ENCODE measurements at places on chromosomes 13 and 19.

GRCh38 chr19:517721-518597 is 10.7 kb downstream of the TPGS1 start:
- no peak for DNase-seq

DNA sequence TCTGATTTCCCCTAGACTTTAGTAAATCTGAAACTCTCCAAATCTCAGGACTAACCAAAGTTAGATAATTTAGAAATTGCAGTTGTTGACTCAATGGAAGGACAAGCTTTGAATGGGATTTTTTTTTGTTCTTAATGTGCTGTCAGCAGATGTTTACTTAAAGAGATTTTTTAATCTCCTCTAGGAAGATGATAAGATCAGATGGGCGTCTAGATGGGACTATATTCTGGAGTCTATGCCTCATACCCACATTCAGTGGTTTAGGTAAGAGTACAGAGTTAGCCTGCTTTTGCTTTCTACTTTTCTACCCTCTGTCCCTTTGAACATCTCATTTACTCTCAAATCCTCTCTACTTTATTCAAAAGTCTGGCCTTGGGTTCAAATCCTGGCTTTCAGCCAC is 39.3 kb downstream of the TM9SF2 start:
- no peak for DNase-seq

DNA sequence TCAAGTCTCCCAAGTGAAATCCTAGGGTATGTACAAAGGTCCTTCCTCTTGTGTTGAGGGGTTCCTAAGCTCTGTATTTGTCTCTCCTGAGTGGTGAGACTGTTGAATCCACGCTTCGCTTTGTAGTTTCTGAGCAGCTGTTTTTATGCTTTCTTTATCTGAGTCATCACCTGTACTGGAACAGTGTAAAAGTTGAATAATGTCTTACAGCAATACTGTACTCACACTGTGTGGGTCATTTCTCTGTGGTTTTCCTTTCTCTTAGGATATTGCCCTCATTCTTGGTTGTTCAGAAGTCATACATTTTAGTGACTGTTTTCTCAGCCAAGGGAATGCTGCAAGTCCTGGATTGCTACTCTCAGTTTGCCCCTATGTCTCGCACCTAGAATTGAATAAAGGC is 1596.6 kb downstream of the SLITRK5 start:
- no peak for DNase-seq

DNA sequence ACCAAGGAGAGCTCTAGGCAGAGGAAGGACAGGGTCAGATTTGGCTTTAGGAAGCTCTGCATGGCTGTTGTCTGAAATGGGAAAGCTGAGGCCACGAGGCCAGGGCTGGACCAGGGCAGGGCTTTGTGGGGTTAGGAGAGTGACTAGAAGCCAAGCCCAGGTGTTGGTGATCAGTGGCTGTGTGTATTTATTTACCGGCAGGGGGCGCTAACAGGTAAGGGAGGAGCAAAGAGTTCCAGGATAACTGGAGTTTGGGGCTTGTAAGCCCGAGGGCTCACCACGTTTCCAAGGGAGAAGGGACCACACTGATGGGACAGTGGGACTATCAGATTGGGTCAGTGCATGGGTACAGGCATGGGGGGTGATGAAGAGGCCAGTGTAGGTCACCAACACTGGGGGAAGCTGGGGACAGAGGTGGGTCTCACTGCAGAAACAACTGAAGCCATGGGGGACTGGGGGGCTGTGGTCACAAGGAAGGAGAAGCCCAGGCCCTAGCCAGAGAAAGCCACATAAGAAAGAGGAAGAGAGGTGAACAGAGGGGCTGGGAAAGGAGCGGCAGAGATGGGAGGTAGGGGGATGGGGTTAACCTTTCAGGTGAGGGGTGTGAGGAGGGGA is 3.9 kb downstream of the TMEM147 start:
- DNase-seq = peak; percentile 49

- DNase-seq = no peak
Measured at GRCh38 chr13:95708811-95709500, 32.0 kb downstream of the DNAJC3 start.

DNA sequence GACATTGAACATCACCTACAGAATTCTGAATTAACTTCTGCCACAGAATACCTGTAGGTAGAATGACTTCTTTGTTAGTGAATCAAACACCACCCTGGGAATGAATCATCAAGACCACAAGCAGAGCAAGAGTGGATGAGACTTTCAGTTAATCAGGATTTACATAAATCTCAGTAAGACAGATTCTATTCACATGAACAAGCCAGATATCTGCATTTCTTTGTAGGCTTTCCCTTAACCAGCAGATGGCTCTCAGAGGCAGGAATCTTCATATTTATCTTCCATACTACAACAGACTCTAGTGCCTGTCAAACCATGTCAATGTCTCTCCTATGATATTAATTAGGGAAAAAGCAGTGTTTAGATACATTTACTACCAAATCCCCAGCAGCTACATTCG is 412.1 kb downstream of the KLF12 start:
- DNase-seq = no peak

GRCh38 chr19:50880241-50880640 is 7.0 kb downstream of the KLK2 start:
- no peak for DNase-seq

GRCh38 chr19:14476673-14477401 is 1.7 kb upstream of the PTGER1 start:
- no peak for DNase-seq

- no peak for DNase-seq
Measured at GRCh38 chr13:76882431-76882830, 3.8 kb downstream of the KCTD12 start.

DNA sequence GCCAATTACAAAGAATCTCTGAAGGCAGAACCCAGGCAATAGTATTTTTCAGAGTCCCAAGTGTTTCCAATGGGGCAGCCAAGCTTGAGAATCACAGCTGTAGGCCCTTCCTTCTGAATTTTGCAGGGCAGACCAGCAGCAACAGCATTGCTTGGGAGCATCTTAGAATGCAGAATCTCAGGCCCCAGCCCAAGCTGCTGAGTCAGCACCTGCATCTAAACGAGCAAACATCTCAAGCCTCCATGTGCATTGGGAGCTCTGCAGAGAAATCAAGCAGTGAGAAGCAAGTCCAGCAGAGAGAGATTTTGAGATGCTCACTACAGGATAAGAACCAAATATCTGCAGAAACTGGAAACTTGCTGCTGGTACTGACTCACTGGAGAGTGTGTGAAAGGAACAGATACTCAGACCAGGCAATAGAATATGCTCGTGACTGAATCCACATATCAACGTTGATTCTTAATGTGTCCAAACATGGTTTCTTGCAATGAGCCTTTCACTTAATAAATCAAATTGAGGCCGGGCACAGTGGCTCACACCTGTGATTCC is 81.5 kb upstream of the TNFSF11 start:
- no peak for DNase-seq

GRCh38 chr13:45339867-45340266 is 1.1 kb downstream of the TPT1 start:
- DNase-seq = no peak

GRCh38 chr19:2054763-2055162 is 3.7 kb upstream of the MKNK2 start:
- DNase-seq = no peak

DNA sequence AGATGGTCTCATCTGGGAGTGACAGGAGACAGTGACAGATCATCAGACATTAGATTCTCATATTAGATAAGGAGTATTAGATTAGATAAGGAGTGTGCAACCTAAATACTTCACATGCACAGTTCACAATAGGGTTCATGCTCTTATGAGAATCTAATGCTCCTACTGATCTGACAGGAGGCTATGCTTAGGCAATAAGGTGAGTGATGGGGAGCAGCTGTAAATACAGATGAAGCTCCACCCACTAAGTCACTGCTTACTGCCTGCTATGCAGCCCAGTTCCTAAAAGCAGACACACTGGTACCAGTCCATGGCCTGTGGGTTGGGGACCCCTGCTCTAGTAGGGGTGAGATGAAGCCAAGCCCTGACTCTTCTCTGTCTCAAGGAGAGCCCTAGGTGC is 10.0 kb upstream of the IGFL3 start:
- DNase-seq = no peak

DNA sequence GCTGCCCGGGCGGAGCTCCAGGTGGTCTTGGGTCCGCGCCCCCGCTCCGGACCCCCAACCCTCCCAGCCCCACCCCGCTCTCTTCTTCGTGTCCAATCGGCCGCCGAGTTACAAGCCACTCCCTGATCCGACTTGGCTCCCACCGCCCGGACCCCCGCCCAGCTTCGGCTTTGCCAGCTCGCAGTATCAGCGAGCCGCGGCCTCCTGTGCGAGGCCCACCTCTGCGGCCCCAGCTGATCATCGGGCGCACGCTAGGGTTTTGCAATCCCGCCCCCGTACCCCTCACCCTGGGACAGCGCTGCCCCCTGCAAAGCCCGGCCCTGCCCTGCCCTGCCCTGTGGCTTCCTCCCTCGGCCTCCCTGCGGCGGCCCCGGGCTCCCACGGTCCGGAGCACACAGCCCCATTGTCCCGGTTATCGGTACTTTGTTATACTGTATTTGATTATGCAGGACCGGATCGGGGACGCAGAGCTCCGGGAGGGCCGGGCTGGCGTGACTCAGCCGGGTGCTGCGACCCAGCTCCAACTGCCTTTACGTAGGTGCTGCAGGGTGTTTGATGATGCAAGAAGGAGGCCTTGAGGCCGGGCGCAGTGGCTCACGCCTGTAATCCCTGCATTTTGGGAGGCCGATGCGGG is 598 bp upstream of the LPAR2 start:
- peak; percentile 85 for DNase-seq

DNA sequence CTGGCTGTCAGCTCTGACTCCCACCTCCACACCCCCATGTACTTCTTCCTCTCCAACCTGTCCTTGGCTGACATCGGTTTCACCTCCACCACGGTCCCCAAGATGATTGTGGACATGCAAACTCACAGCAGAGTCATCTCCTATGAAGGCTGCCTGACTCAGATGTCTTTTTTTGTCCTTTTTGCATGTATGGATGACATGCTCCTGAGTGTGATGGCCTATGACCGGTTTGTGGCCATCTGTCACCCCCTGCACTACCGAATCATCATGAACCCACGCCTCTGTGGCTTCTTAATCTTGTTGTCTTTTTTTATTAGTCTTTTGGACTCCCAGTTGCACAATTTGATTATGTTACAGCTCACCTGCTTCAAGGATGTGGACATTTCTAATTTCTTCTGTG is 506 bp downstream of the OR7E24 start:
- DNase-seq = no peak

- DNase-seq = peak; percentile 55
Measured at GRCh38 chr19:33125929-33126388, 6.0 kb upstream of the WDR88 start.

GRCh38 chr13:79395881-79396280 is 10.2 kb downstream of the RBM26 start:
- DNase-seq = no peak

GRCh38 chr13:21365574-21365973 is 93.5 kb downstream of the ZDHHC20 start:
- no peak for DNase-seq

DNA sequence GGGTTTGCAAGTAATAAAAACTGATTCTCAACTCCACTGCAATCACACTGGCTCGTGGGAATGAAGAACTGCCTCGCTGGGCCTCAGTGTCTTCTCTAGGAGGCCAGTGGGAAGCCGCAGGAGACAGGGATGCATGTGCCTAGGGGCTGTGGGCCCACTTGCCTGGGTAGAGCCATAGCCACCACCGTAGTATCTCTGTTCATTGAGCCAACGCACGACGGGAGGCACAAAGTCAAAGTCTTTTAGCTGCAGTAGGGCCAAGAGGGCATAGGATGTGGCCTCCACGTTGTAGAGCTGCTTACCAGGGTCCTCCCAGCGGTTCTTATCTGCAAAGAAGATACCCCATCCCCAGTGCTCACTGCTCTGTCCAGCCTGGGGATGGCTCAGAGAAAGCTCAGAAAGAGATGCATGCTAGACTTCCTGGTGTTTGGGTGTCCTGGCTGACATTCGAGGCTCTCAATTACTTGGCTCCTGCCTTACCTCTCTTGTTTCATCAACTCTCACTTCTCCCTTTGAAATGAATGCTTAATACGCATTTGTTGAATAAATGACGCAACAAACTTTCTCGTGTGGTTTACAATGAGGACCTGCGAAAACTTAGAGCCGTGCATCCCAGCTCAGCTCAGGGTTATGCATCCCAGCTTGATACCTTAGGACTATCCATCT is 16.1 kb upstream of the TNFSF14 start:
- DNase-seq = no peak

DNA sequence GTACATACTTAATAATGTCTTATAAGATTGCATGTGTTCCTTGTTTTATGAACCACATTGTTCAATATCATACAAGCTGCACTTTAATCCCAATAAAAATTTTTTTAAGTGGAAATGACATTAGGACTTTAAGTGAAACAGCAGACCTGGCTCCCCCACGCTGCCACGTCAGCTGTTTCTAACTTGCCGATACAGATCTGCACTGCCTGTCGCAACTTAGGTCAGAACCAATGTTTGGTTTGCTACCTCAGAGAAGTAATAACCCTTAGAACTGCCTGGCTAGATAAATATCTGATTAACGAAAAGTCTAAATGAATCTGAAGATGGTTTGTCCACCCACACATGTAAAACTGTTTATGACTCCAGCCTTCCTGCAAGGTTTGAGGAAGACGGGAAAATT is 327.5 kb upstream of the DACH1 start:
- no peak for DNase-seq

GRCh38 chr13:105338006-105338405 is 1197.5 kb downstream of the EFNB2 start:
- DNase-seq = no peak

DNA sequence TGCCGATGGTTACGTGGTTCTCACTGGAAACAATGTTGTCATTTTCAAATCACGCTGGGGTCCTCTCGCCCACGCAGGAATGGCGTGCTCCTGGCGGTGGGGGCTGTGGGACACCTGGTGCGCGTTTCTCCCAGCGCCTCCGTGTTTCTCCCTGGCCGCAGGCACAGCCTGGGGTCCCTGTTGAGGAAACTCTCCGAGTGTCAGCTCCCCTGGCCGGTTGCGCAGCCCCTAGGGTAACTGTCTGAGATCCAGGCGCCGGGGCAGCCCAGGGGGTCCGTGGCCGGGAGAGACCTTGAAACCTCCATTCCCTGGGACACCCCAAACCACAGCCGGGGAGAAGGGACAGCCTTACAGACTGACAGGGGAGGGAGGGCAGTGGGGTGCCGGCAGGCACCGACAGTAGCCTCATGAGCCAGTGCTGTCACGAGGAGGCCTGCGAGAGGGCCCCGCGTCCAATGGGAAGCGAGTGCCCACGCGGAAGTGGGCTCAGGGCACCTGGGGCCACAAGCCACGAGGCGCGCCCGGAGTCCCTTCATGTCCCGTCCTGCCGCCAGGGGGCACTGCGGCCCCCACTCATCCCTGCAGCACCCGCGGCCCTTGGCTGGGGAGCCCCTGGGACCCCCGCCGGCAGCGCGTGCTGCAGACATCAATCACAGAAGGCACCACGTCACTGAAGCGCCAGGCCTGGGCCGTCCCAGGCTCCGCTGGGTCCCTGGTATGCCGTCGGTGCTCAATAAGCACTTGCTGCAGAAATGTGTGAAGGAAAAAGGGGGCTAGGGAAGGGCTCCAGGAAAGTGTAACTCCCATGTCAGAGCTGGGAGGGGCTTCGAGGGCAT is 9.5 kb downstream of the ADAMTSL5 start:
- DNase-seq = no peak

GRCh38 chr13:69363360-69363759 is 744.3 kb upstream of the ATXN8OS start:
- no peak for DNase-seq
